ENCODE measurements at places on chromosomes 6 and 20.
A peak's percentile ranks its signal among the peaks of the same experiment; 100 is the strongest.

DNA sequence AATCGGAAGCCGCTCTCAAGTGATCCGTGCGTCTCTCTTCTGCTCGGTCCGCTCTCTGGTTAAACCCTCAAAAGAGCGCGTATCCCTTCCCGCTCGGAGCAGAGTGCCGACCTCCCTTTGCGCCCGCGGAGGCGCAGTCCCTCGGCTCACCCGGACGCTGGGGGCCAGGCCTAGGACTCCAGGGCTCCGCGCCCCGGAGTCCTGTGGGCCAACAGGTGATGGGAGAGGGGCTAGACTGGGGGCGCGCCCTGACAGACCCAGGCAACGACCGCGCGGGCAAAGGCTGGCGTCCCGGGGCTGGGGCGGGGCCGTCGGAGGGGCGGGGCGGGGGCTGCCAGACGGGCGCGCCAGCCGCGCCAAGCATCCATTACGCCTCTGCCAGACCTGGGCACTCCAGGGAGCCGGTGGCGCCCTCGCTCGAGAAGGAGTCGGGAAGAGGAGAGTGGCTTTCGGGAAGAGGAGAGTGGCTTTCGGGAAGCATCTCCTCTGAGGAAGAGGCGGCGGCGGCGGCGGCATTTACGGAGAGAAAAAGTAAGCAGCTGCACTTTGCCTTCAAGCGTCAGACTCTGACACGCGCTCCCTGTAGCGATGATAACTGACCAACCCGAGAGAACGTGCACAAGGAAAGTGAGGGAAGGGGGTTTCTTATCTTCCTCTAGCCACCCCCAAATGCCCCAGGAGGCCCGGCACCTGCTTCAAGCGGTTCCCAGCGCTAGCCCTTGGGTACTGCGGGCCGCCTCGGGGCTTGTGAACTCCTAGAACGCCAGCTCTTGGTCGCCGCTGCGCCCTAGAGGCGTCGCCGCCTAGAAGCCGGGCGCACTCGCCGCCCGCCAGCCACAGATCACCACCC, 2.6 kb downstream of the EPHA7 start:
- no peak for DNase-seq

DNA sequence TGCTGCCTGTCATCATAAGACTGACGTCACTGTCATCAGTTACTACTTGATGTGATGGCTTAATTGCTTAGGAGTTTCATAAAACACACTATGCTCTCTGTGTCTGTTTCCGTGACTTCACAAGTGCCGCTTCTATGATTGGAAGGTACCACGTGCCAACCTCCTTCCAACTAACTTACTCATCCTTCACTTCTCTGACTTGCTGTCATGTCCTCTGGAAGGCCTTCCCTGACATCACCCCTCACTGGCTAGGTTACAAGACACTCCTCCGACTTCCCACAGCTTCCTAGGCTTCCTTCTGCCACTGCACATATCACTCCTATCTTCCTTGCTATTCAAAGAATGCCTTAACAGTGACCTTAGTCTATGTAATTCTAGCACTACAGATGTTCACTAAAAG, 20.4 kb downstream of the SERINC3 start:
- no peak for DNase-seq

- no peak for DNase-seq
Observed at GRCh38 chr6:16854986-16855385, 93.7 kb upstream of the ATXN1 start.

- DNase-seq: peak; percentile 10
Observed at GRCh38 chr6:132298344-132298949, 102.8 kb downstream of the MOXD1 start.

GRCh38 chr6:111447051-111447450, 36.0 kb downstream of the REV3L start:
- no peak for DNase-seq

- no peak for DNase-seq
Observed at GRCh38 chr6:93394471-93394870, 24.9 kb downstream of the EPHA7 start.
